ENCODE measurements at places on chromosomes 7 and 10.

DNA sequence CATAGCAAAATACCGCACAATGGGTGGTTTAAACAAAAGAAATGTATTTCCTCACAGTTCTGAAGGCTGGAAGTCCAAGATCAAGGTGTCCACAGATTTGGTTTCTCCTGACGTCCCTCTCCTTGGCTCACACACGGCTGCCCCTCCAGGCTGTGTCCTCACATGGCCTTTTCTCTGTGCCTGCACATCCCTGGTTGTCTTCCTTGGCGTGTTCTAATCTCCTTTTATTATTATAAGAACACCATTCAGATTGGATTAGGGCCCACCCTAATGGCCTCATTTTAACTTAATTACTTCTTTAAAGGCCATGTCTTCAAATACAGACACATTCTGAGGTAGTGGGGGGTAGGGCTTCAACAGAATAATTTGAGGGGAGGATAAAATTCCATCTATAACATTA, 87.9 kb downstream of the FZD1 start:
- H3K4me1 ChIP-seq: no peaks in the 10 kb centered on the region
- no peak for DNase-seq
- H3K4me3 ChIP-seq: no peak overlapping the region
- no peaks in the 10 kb centered on the region for H3K27me3 ChIP-seq

GRCh38 chr7:125636320-125636962, 706.8 kb upstream of the POT1 start:
- no peaks in the 10 kb centered on the region for H3K4me1 ChIP-seq
- H3K27me3 ChIP-seq: no peaks in the 10 kb centered on the region
- DNase-seq: no peak
- no peaks in the 10 kb centered on the region for H3K36me3 ChIP-seq

DNA sequence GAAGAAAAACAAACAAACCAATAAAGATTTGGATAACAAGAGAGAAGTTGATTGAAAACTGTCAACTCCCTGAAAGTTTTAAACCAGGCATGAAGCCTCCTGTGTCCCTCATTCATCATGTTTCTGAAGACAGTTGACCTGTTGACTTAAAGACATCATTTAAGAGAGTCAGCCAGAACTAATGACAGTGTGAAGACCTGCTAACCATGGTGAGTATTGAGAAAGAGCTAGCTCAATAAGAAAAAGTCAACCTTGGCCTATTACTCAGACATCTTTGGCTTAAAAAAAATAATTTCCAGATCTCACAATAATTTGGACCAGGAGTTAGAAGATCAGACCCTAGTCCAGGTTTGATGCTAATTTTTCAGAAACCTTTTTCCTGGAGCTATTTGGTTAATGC, 45.3 kb upstream of the ANKRD1 start:
- no peaks in the 10 kb centered on the region for H3K4me1 ChIP-seq
- no peak for DNase-seq
- no peaks in the 10 kb centered on the region for H3K36me3 ChIP-seq
- H3K4me3 ChIP-seq: no peak overlapping the region
- H3K27me3 ChIP-seq: no peaks in the 10 kb centered on the region

DNA sequence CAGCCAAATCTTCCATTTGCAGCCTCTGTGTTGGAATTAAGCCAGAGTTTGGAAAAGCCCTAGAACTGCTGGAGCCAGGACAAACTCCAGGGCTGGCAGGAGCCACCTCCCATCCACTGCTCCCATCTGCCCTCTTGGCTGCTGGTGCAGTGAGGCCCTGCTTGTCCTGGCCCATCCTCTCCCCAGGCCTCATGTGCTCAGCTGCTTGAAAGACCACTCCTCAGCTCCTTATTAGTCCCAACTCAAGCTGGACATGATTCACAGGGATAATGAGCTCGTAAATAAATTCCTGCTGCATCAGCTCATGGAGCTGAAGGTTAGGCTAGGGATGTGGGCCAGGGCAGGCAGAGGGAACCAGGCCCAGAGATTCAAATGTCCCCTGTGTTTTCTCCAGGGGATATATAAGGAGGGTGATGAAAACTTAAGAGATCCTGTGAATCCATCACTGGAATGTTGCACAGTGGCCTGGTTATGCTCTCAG, 282.8 kb downstream of the RPS24 start:
- no peaks in the 10 kb centered on the region for H3K4me1 ChIP-seq
- no peaks in the 10 kb centered on the region for H3K27me3 ChIP-seq
- H3K27ac ChIP-seq: no peak overlapping the region
- no peaks in the 10 kb centered on the region for H3K36me3 ChIP-seq
- DNase-seq: no peak

- no peak overlapping the region for H3K27ac ChIP-seq
- peaks cover 7% of the 10 kb centered on the region for H3K4me1 ChIP-seq
- no peak overlapping the region for H3K4me3 ChIP-seq
- no peak for DNase-seq
These were observed 69.5 kb downstream of the ADCYAP1R1 start for GRCh38 chr7:31121601-31122000.

DNA sequence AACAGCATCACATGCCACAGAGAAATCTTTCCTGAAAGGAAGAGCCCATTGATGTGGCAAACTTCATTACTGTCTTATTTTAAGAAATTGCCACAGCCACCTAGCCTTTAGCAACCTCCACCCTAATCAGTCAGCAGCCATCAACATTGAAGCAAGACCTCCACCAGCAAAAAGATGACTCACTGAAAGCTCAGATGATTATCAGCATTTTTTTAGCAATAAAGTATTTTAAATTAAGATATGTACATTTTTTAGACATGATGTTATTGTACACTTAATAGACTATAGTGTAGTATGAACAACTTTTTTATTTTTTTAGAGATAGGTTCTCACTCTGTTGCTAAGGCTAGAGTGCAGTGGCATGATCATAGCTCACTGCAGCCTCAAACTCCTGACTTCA, 14.8 kb downstream of the STEAP1B start:
- no peak overlapping the region for H3K4me3 ChIP-seq
- no peak overlapping the region for H3K27ac ChIP-seq

DNA sequence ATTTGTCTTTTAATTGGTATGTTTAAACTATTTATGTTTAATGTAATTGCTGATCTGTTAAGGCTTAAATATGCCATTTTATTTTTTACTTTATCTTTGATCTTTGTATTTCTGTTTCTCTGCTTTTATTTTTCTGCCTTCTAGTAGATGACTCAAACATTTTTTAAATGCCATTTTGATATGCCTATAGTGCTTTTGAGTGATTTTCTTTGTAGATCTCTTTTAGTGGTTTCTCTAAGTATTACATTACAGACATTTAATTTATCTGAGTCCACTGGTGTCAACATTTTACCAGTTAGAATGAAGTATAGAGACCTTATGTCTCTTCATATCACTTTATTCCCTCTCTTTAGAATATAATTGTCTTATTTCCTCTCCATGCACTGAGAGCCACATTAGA, 32.7 kb downstream of the IL6 start:
- no peaks in the 10 kb centered on the region for H3K36me3 ChIP-seq
- DNase-seq: no peak
- H3K27me3 ChIP-seq: no peaks in the 10 kb centered on the region
- no peak overlapping the region for H3K27ac ChIP-seq
